ENCODE measurements at places on chromosomes 5 and 9. TPM values are rescaled to one million over a fixed set of nuclear protein-coding genes. Genes with fewer than 3 reads are reported as not detected.
A peak's percentile ranks its signal among the peaks of the same experiment; 100 is the strongest.

Gene BTNL8
- total RNA-seq: 0.16 TPM

Gene MEGF10
- 14.4 TPM for total RNA-seq

Gene MYO10
- 8.6 TPM for total RNA-seq

Gene ZNG1A
- total RNA-seq: 70.1 TPM

Gene TAF1L
- not detected for total RNA-seq

Gene TOR1B
- total RNA-seq: 26.7 TPM

GRCh38 chr5:1103093-1103492 is 8.8 kb downstream of the SLC12A7 start:
- H3K4me3 ChIP-seq: no peak overlapping the region
- H3K27me3 ChIP-seq: no peaks in the 10 kb centered on the region
- H3K27ac ChIP-seq: peak overlapping the region; percentile 25
- H3K36me3 ChIP-seq: no peaks in the 10 kb centered on the region
- DNase-seq: no peak

GRCh38 chr5:90095292-90096060 is 314.1 kb downstream of the CETN3 start:
- H3K4me3 ChIP-seq: no peak overlapping the region
- H3K27ac ChIP-seq: no peak overlapping the region
- DNase-seq: no peak

DNA sequence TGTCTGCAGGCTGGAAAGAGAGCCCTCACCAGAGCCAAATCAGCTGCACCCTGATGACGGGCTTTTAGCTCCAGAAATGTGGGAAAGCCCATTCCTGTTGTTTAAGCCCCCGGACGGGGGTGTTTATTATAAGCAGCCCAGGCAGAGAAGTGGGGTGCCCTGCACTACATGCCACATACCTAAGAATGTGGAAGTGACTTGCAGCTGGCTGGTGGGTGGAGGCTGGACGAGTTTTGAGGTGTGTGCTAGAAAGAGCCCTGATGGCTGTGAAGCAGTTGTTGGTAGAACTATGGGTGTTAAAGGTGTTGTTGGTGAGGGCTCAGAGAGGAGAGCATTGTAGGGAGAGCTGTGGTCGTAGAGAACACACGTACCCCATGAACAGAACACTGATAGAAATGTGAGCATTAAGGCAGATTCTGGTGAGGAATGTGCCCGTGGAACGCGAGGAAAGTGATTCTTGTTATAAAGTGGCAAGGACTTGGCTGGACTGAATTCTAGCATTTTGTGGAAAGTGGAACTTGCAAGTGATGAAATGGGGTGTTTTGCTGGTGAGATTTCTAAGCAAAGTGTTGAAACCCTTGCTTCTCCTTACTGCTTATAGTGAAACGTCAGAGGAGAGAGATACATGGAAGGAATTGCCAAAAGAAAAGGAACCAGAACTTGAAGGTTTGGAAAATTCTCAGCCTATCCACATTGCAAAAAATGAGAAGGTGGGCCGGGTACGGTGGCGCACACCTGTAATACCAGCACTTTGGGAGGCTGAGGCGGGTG is 38.9 kb downstream of the AHRR start:
- H3K27me3 ChIP-seq: no peaks in the 10 kb centered on the region
- no peaks in the 10 kb centered on the region for H3K4me1 ChIP-seq
- H3K27ac ChIP-seq: no peak overlapping the region
- peak; percentile 12 for DNase-seq

DNA sequence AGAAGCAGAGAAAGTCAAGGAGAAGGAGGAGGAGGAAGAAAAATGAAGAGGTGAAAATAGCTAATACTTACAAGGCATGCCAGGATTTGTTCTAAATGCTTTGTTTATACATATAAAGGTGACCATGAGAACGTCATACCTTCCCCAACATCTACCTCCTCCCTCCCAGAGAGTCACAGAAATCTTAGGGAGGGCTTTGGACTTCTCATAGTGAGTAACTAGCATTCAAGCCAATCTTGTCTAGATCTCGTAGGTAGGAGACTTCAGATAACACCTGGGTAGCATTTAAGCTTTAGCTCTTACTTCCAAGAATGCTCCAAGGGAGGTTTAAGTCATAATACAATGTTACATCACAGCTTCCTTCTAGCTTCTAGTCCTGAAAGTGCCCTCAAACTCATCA is 36.5 kb upstream of the GPBP1 start:
- DNase-seq: no peak
- H3K27ac ChIP-seq: no peak overlapping the region
- H3K27me3 ChIP-seq: no peaks in the 10 kb centered on the region

DNA sequence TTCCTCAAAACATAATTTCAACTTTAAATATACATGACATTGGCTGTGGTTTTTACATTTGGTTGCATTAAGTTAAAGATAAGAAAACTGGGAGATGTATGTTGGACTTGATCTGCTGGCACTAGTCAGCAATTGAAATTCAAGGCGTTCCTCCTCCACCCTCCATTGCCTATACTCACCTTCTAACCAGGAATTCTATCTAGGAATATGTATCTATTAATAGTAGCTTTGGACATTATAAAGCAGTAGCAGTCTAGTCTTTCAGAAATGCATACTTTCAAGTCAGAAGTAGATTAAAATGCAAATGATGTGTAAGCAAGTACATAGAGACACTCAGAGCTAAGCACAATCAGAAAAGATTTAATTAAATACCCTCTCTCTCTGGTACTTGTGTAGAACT is 24.9 kb downstream of the FER start:
- no peak for DNase-seq
- no peak overlapping the region for H3K4me3 ChIP-seq
- H3K27me3 ChIP-seq: no peaks in the 10 kb centered on the region
- H3K4me1 ChIP-seq: no peaks in the 10 kb centered on the region
- no peaks in the 10 kb centered on the region for H3K36me3 ChIP-seq

DNA sequence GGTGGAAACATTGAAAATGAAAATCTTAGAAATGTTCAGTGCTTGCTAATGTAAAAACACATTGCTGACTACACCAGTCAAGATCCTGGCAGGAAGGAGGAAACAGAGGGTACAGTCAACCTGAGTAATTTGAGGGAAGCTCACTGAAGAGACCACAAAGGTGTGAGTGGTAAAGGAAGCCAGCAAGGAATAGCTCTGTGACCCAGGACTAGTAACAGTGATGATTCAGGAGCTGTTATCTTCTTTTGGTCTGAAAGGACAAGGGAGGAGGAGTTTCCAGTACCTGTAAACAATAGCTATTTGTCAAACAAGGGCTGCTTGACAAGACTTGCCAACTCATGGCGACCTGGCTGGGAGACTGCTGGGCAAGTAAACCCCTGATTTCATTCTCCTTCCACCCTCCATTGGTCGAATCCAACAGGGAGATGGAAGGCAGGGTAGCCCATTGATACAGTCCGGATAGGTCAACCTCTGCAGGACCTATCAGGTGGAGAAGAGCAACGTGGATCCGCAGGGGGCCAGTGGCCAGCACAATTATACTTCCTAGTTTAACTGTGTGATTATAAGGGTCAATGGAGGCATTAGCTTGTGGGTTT is 68.1 kb downstream of the MAMDC2 start:
- no peaks in the 10 kb centered on the region for H3K36me3 ChIP-seq
- no peak for DNase-seq

GRCh38 chr9:81729135-81729534 is 39.8 kb upstream of the TLE1 start:
- H3K4me3 ChIP-seq: no peak overlapping the region
- no peaks in the 10 kb centered on the region for H3K4me1 ChIP-seq
- no peaks in the 10 kb centered on the region for H3K36me3 ChIP-seq
- H3K27me3 ChIP-seq: no peaks in the 10 kb centered on the region

DNA sequence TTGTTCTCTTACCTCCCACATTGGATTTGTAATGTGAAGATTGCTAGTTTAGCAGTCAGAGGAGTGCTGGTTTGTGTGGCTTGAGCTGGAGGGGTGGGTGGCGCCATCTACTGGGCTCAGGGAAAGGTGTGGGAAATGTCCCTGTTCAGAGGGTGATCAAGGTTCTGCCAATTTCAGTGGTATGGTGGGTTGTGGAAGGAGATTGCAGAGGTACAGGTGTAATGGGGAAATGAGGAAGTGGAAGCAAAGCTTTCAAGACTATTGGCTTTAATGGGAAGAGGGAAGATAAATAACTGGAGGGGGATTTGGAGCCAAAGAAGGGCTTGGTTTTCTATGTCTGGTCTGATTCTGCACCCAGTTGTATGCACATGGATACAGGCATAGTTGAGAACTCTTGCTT is 76.4 kb downstream of the OSMR start:
- peak overlapping the region; percentile 16 for H3K27ac ChIP-seq
- H3K4me1 ChIP-seq: no peaks in the 10 kb centered on the region
- peaks cover 5% of the 10 kb centered on the region for H3K36me3 ChIP-seq
- H3K27me3 ChIP-seq: no peaks in the 10 kb centered on the region
- no peak overlapping the region for H3K4me3 ChIP-seq

GRCh38 chr9:74172874-74173273 is 324.3 kb upstream of the RORB start:
- DNase-seq: no peak
- peaks cover 4% of the 10 kb centered on the region for H3K36me3 ChIP-seq
- H3K27me3 ChIP-seq: no peaks in the 10 kb centered on the region
- no peaks in the 10 kb centered on the region for H3K4me1 ChIP-seq
- no peak overlapping the region for H3K4me3 ChIP-seq

- no peaks in the 10 kb centered on the region for H3K4me1 ChIP-seq
- no peaks in the 10 kb centered on the region for H3K27me3 ChIP-seq
- no peak overlapping the region for H3K4me3 ChIP-seq
- DNase-seq: no peak
These were observed 13.6 kb upstream of the GPX3 start for GRCh38 chr5:151006704-151007334.

DNA sequence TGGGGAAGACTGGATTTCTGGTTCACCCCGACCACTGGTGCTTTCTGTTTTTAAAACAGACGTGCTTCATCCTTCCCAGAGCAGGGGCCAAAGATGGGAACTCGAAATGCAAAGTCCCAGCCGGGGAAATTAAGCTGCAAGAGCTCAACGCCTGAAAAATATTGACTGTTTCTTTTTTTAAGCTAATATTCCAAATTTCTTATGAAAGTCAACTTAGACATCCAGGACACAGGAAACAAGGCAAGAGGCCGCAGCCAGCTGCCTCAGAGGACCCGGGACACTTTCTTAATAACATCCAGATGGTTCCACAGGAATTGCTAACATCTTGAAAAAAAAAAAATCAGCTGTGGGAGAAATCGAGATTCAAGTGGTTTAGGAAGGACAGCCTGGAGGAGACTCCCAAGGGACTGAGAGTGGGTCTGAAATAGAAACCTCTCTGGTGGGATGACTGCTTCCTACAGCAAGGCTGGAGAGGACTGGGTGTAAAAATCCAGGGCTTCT is 144.9 kb downstream of the FGF1 start:
- no peak for DNase-seq
- no peaks in the 10 kb centered on the region for H3K36me3 ChIP-seq
- no peak overlapping the region for H3K4me3 ChIP-seq

GRCh38 chr9:13769006-13769405 is 489.5 kb upstream of the MPDZ start:
- no peaks in the 10 kb centered on the region for H3K36me3 ChIP-seq
- H3K27ac ChIP-seq: no peak overlapping the region
- DNase-seq: no peak
- H3K4me1 ChIP-seq: no peaks in the 10 kb centered on the region
- H3K27me3 ChIP-seq: no peaks in the 10 kb centered on the region

DNA sequence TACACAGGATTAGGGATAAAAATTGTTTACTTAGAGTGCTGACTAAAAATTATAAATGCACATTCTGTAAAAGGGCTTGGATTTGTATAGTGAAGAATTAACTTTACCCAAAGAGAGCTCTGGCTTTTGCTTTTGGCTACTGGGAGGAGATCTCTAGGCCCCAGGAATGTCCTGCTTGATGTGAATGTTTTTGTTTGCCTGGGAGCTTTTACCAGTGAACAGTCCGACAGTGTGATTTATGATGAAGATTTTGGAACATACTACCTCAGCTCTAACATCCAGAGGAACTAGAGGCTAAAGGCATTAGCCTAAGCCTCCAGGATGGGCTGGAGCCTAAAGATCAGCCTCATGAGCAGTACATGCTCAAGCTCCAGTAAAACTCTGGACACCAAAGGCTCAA is 103.7 kb upstream of the RFX3 start:
- H3K36me3 ChIP-seq: no peaks in the 10 kb centered on the region
- no peak overlapping the region for H3K4me3 ChIP-seq
- no peak for DNase-seq
- no peak overlapping the region for H3K27ac ChIP-seq
- no peaks in the 10 kb centered on the region for H3K4me1 ChIP-seq

DNA sequence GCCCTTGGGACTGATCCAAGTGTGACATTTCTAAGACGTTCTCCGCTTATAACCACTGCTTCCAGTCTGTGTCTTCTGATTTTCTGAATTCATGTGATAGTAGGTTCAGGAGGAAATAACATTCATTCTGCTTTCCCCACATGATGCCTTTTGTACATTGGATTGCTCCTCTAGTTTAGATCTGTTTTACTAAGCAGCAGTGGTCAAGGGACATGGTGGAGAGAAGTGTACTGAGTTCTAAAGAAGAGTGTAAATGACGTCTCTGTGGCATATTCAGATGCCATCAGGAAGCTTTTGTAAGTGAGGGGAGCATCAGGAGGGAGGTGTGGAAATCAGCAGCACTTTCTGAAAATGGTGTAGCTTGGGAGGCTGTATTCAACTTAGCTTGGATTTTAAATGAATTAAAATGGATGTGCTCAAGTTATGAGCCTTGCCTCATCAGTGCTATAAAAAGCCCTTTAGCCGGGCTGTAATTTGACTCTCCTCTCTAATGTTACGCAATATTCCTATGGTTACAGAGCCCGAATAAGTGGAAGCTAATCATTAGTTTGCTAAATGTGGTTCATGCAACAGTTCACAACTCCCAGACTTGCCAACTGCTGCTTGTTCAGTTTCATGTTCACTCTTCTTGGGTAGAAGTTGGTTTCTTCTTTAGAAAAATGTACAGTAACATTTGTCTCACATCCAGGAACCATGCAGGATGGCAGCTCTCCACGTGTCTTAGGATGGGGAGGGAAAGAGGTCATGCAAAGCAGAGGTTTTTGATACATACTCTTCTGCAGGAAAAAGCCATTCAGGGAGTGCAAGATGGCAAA is 281.3 kb downstream of the ARHGAP26 start:
- no peaks in the 10 kb centered on the region for H3K27me3 ChIP-seq
- H3K27ac ChIP-seq: peak overlapping the region; percentile 82
- no peaks in the 10 kb centered on the region for H3K36me3 ChIP-seq

DNA sequence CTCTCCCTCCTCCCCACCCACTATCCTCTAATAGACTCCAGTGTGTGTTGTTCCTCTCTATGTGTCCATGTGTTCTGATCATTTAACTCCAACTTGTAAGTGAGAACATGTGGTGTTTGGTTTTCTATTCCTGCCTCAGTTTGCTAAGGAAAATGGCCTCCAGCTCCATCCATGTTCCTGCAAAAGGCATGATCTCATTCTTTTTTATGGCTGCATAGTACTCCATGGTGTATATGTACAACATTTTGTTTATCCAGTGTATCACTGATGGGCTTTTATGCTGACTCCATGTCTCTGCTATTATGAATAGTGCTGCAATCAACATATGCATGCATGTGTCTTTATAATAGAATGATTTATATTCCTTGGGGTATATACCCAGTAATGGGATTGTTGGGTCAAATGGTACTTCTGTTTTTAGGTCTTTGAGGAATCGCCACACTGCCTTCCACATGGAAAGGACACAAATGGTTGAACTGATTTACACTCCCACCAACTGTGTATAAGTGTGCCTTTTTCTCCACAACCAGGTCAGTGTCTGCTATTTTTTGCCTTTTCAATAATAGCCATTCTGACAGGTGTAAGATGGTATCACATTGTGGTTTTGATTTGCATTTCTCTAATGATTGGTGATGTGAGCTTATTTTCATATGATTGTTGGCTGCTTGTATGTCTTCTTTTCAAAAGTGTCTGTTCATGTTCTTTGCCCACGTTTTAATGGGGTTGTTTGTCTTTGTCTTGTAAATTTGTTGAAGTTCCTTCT is 96.5 kb upstream of the DAB2 start:
- no peak overlapping the region for H3K4me3 ChIP-seq
- H3K27ac ChIP-seq: no peak overlapping the region
- H3K27me3 ChIP-seq: no peaks in the 10 kb centered on the region
- DNase-seq: no peak
- H3K36me3 ChIP-seq: no peaks in the 10 kb centered on the region
